ENCODE measurements at places on chromosomes 12 and 14.

- DNase-seq = no peak
Observed at GRCh38 chr14:78329371-78329770, 159.2 kb downstream of the NRXN3 start.

DNA sequence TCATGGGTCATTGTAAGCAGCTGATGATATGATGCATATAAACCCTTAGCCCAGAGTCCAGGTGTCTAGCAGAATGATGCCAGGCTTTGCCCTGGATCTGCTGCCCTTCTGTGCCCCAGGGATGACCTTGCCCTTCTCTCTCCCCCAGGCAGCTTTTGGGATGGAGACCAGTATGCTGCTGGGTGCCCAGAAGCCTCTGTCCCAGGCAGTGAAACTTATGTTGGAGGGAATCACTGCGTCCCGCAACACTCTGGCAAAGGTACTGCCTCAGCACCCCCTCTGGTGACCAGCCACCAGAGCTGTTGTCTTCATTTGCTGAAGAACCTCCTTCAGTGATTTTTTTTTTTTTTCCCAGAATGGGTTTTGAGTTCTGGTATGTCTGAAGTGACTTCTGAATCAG lies 23.3 kb downstream of the CYP46A1 start:
- DNase-seq = no peak

DNA sequence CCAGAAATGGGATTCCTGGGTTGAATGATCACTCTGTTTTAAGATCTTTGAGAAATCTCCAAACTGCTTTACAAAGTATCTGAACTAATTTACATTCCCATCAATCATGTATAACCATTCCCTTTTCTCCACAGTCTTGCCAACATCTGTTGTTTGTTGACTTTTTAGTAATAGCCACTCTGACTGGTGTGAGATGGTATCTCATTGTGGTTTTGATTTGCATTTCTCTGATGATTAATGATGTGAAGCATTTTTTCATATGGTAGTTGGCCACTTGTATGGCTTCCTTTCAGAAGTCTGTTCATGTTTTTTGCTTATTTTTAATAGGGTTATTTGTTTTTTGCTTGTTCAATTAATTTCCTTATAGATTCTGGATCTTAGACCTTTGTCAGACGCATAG lies 211.8 kb upstream of the AVPR1A start:
- no peak for DNase-seq

DNA sequence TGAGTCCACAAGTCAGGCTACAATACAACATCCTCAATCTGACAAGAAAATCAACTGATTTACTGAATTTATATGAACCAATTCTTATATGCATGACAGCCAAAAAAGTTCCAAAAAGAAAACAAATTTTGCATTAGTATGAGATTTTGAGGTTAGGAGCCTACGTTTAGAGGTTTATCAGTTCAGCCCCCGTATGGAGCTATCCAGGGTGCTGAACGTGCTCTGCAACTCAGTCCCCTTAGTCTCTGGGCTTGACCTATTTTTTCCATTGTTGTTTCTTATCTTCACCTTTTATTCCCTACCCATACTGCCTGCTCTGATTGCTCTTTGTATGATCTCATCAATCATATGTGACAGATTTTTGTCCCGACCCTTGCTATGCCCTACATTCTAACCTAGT lies 693.0 kb downstream of the NRXN3 start:
- DNase-seq = peak; percentile 52

GRCh38 chr12:1573960-1574864 lies 20.2 kb downstream of the FBXL14 start:
- DNase-seq = no peak

DNA sequence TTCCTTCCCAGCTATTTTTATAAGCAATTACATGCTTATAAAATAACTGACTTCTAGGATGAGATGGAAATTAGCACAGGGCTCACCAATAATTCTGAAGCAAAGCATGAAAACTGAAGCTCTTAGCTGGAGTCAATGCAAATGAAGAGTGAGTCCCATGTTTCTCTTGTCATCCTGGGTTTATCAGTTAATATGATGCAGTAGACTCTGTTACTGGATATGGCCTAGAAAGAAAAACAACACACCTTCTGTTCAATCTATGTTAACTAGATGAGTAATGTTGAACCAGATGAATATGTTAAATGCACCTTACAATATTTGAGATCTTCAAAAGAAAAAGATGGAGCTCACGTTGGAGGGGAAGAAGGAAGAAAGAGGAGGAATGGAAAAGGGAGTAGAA lies 229.4 kb downstream of the DUSP6 start:
- DNase-seq = no peak

DNA sequence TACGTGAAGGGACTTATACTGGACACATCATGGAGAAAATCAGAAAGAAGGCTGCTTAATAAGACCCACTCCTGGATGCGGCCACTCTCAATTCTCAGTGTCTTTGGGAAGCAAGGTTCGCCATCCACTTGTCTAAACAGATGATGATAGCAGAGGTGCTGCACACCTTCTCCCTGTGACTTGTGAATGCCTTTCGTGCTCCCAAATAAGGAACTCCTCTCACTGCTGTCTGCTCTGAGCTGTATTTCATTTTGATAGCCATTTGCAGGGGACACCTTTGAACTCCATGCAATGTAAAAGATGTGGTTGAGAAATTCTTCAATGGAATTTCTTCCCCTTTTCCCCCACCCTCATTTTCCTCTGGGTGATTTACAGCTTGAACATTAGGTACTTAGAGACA lies 11.6 kb downstream of the RMST start:
- DNase-seq = no peak

- DNase-seq = no peak
Observed at GRCh38 chr14:32211068-32211404, 8.0 kb upstream of the RNU6-8 start.

DNA sequence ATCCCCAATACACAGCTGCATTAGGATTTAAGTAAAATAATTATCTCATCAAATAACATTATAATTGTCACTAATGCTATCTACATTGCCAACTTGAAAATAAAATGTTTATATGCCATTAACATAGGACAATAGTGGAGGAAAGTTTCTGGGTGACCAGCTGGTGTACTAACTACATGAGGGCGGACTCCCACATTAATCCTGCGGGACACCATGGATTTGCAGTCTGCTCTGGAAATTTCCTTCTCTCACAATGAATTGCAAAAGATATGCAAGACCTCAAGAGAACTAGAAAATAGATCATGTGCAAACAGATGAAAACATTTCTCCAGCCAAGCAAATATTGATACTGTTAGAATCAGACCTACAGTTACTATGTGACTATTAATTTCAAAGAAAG lies 390.1 kb downstream of the NAV3 start:
- DNase-seq = no peak

DNA sequence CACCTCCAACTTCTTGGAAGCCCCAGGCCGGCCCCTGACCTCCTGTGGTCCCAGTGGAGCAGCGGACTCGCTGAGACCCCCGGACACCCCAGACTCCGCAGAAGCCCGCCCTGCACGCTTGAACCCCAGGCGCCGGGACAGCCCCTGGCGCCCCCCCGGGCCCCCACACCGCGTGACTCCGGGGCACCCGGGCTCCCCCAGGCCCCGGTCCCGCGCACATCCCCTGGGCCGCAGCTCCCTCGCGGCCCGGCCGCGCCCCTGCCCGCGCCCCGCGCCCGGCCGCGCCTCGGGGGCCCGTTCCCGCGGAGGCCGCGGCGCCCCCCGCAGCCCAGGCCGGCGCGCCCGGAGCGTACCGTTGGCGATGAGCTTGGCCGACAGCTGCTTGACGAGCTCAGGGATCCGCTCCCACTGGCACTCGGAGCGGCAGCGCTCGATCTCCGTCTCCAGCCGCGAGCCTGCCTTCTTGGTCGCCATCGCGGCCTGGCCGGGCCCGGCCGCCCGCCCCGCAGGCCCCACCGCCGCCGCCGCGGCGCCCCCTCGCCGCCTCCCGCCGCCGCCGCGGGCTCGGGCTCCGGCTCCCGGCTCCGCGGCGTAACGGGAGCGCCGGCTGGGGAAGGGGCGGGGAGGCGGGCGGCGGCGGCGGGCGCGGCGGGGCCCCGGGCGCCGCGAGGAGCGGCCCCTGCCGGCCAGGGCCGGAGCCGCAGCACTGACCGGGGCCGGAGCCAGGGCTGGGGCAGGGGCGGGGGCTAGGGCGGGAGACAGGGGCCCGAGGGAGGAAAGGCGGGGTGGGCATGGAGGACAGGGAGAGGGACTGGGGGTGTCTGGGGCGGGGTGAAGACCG lies at the start of gene TTC7B:
TSS of gene TTC7B (minus strand) at position 609 of the 841 bp plus-strand sequence. CDS start at position 474, 135 bp downstream.
- DNase-seq = no peak

GRCh38 chr14:94383777-94384176 lies 4.6 kb downstream of the SERPINA1 start:
- DNase-seq = no peak

DNA sequence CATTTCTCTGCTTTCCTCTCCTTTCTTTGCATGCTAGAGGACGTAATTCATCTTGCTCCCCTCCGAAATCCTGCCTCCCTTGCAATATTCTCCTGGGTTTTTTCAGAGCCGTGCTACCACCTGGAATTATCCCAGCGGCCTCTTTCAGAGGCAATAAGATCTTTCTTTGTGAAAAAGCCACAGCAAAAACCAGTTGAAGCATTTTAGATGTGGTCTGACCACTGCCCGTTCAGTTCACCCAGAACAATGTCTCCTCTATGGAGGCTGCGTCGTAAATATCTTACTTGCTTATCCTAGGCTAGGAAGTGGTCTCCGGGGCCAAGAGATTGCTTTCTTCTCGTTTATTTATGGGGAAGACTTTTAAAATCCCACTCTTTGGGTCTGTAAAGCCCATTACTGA lies 85.8 kb downstream of the TBX5 start:
- DNase-seq = no peak

GRCh38 chr12:46266382-46266791 lies 2.5 kb downstream of the SLC38A1 start:
- peak; percentile 32 for DNase-seq
